ENCODE measurements at places on chromosomes 16 and 17.

- no peak for DNase-seq
Observed at GRCh38 chr17:30041551-30041950, 75.1 kb upstream of the NSRP1 start.

GRCh38 chr17:5500589-5501391, 14.4 kb downstream of the MIS12 start:
- peak; percentile 91 for DNase-seq

DNA sequence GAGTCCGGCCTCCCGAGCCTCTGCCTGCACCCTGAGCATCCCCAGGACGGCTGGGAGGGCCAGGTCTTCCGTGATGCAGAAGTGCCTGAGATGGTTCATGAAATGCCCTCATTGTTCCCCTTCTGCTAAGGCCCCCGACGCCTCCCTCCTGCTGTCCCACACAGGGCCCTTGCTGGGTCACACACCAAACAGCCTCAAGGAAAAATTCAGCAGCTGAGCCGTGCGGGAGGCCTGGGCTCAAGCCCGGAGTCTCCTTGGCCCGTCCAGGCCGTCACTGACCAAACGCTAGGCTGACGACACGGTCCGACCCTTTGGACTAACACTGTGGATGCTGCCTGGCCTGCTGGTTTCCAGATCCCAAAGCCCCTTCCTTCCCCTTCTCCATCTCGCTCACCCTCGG, 90.2 kb downstream of the RTN4RL1 start:
- no peak for DNase-seq

DNA sequence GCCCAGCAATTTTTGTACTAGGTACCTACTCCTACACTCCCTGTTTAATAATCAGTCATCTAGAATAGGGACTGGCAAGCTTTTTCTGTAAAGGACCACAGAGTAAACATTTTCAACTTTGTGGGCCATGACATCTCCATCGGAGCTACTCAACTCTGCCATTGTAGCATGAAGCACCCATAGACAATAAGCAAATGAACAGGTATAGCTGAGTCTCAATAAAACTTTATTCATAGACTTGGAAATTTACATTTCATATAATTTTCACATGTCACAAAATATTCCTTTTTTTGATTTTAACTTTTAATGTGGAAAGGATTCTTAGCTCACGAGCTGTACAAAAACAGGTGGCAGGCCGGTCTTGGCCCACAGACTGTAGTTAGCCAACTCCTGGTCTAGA, 345.8 kb downstream of the SOX9 start:
- DNase-seq, result no peak

- DNase-seq, result no peak
Observed at GRCh38 chr16:17386229-17386628, 84.5 kb downstream of the XYLT1 start.

DNA sequence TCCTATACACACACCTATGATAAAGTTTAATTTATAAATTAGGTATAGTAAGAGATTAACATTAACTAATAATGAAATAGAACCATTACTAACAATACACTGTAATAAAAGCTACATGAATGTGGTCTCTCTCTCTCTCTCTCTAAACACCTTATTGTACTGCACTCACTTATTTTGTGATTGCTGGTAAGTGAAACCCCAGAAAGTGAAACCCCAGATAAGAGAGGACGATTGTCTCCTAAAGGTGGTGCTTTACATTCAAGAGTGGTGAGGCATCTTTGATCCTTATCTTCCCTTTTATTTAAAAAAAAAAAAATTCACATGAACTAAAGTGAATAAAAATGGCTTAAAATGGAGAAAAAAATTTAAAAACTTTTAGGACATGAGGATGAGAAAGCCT, 80.1 kb upstream of the TRAP1 start:
- no peak for DNase-seq

DNA sequence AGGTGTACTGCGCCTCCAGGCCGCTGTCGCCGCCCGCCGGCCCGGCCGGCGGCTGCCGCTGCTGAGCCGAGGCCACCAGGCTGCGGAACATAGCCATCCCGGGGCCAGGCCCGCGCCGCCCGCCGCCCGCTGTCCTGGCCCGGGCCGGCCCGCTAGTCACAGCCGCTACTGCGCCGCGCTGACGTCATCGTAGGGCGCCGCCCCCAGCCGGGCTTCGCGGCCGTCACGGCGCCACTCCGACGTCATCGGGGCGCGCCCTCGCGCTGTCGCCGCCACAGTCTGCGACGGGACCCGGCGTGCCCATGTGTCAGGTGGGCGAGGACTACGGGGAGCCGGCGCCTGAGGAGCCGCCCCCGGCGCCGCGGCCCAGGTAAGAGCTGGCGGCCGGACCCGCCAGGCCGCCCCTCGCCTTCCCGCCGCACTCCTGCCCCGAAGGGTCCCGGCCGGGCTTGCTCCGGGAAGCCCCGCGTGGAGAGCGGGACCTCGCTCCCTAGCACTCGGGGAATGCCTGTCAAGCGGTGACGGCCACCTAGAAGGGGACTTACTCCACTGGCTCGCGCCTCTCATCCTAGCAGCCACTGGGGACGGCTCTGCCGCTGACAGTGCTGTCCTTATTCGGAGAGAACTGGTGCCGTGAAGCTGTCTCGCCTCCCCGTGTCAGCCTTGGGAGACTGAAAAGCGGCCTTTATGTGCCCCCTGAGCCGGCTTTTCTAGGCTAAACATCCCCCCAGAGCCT, at the start of the genes CTU2 and RNF166:
TSS of gene CTU2 (plus strand) at position 275 of the 736 bp plus-strand sequence. CDS start at position 303, 28 bp downstream.
TSS of gene RNF166 (minus strand) at position 180 of the 736 bp plus-strand sequence. CDS start at position 97, 83 bp downstream.
- DNase-seq, result peak; percentile 67

- DNase-seq, result no peak
Observed at GRCh38 chr17:17613708-17614114, 22.2 kb upstream of the PEMT start.

GRCh38 chr17:77144227-77144626, 3.5 kb downstream of the SEC14L1 start:
- DNase-seq, result no peak

- no peak for DNase-seq
Observed at GRCh38 chr17:20103454-20104446, 94.6 kb downstream of the SPECC1 start.

DNA sequence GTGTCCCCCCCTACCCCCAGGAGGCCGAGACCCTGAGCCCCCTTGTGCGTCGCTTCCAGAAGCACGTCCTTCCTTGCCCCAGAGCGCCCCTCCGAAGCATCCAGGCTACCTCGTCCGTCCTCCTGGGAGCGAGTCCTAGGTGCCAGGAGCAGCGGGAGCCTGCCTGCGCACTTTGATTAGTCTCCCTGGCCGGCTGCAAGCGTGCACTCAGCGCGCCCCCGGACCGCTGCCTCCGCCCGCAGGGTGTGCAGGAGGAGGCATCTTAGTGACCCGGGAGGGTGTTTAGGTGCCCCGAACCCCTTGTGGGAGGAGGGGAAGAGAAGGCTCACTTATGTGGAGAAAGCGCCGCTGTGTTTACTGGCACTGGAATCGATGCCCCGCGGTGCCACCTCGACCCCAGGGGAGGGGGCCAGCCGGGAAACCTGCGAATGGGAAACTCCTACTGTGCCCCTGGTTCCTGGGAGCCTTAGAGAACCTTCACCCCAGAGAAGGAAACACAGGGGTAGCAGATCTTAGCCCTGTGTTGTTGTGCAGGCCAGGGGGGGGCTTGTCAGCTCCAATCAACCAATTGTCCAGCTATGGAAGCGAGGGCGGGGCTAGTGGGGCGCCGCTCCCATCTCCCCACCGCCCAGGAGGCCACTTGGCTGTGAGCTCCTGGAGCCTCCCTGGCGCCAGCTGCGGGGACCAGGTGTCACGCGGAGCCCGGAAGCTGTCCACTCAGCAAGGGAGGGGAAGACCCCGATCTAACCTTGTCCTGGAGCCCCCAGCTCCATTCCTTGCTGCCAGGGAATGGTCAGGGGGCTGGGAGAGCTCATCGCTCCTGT, 922.8 kb upstream of the EEF2KMT start:
- DNase-seq, result no peak

DNA sequence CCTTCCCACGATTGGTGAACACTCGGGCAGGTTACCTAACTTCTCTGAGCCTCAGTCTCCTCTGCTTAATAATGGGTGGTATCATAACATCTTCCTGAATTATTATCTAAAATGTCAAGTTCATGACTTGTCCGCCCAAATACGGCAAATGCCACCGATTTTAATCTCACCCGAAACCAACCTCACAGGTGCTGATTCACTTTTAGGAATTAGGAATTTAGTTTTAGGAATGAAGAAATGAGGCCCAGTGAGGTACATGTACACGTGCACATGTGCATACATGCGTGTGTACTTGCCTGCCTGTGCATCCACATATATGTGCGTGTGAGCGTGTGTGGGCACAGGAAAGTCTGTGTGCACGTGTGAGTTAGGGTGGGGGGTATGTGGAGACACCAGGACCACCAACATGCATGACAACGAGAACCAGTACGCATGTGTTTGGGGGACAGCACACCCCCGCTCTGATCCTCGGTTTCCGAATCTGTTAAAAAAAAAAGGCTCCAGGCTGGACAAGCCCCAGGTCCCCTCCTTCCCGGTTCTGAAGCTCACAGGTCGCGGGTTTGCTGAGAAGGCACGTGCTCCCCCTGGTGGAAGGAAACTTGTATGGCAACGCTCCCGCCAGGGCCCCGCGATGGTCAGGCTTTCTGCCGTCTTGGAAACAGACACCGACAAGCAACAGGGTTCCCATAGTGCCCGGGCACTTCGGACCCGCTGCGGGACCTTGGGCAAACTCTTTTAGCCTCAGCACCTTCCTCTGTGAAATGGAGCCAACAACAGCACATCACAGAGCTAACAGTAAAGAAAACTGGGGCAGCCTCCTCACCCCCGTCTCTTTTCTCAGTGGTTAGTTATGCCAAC, 219.2 kb downstream of the RBFOX3 start:
- DNase-seq, result peak; percentile 50

DNA sequence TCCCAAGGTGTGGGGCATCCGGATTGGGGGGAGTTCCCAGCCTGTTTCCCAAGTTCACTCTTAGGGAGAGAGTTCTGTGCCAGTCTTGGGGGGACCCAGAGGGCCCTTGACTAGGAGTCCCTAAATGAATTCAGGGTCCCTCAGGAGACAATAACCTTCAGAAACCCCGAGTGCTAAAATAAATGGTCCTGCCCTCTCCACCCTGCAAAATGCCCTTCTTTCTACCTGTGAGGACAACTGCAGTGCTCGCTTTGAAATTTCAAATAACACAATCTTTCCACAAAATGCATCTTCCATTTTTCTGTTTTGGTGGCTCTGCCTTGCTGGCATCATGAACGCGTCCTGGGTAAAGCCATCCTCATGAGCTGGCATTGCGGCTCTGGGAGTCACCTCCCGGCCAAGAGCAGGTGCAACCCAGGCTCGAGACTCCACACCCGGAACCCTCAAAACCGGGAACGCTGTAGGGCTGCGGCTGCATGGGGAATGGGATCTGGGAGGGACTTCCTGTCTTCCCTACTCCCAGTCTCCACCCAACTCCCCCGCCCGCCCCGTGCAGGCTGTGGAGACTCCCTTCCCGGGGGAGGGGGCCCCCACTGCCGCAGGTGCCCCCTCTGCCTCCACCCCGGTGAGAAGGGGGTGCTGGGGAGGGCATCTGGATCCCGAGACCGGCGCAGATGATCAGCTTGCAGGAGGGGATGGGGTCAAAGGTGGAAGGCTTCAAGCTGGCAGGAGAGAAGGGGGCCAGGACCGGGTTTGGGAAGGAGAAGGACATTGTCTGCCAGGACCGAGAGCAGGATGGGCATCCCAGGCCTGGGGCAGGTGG, at the start of gene ZNF205:
TSS of gene ZNF205 (plus strand) at position 529 of the 823 bp plus-strand sequence. CDS start 845 bp downstream, outside the sequence.
- peak; percentile 85 for DNase-seq

DNA sequence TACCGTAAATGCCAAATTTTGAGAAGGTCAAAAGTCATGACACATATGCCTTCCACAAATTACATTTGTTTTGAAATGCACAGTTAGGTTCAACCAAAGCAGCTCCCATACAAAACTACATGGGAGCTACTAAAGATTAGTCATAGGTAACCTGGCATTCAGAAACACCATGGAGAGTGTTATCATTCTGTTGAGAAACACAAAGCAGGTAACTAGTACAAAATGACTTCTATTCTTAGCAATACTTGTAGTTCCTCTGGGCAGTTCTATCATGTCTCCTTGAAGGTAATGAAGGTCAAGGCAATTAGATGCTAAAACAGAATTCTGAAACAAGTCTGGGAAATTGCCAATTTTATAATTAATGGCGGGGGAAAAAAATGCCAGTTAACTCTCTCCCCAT, 39.4 kb downstream of the KCNJ16 start:
- no peak for DNase-seq

GRCh38 chr17:36485805-36486203, 677 bp upstream of the ZNHIT3 start:
- DNase-seq, result peak; percentile 11

GRCh38 chr16:47947723-47948122, 208.1 kb downstream of the ABCC12 start:
- no peak for DNase-seq

- no peak for DNase-seq
Observed at GRCh38 chr16:28321700-28322411, 29.5 kb downstream of the SBK1 start.

- DNase-seq, result no peak
Observed at GRCh38 chr17:65166787-65167186, 29.6 kb downstream of the RGS9 start.

GRCh38 chr16:8655184-8655717, 19.2 kb upstream of the ABAT start:
- DNase-seq, result peak; percentile 17

GRCh38 chr16:89741342-89742014, 20.1 kb downstream of the ZNF276 start:
- no peak for DNase-seq

- DNase-seq, result no peak
Observed at GRCh38 chr16:16073891-16074881, 124.8 kb downstream of the ABCC1 start.

DNA sequence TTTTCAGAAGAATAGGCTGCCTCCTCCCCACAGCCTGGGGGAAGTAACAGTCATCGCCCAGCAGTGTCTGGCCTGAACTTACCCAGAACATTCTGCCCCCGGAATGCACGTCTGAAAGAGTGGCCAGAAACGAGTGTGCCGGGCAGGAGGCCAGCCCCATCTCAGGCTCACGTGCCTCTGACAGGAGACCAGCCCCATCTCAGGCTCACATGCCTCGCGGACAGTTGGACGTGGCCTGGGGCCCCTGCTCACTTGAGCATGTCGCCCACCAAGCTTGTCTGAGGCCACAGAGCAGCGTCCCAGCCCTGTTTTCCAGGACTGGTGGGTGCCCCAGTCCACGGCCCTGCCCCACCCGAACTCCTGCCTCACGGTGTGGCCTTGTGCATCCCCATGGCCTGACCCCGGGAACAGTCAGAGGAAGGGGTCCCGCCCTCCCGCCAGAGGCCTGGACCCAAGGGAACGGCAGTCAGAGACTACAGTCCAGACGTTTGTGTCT, 16.3 kb upstream of the CDH15 start:
- DNase-seq, result no peak
